ENCODE measurements at places on chromosomes 7 and 10. TPM values are rescaled to one million over a fixed set of nuclear protein-coding genes. Genes with fewer than 3 reads are reported as not detected.
A peak's percentile ranks its signal among the peaks of the same experiment; 100 is the strongest.

Gene DGKB
- polyA plus RNA-seq, result not detected

DNA sequence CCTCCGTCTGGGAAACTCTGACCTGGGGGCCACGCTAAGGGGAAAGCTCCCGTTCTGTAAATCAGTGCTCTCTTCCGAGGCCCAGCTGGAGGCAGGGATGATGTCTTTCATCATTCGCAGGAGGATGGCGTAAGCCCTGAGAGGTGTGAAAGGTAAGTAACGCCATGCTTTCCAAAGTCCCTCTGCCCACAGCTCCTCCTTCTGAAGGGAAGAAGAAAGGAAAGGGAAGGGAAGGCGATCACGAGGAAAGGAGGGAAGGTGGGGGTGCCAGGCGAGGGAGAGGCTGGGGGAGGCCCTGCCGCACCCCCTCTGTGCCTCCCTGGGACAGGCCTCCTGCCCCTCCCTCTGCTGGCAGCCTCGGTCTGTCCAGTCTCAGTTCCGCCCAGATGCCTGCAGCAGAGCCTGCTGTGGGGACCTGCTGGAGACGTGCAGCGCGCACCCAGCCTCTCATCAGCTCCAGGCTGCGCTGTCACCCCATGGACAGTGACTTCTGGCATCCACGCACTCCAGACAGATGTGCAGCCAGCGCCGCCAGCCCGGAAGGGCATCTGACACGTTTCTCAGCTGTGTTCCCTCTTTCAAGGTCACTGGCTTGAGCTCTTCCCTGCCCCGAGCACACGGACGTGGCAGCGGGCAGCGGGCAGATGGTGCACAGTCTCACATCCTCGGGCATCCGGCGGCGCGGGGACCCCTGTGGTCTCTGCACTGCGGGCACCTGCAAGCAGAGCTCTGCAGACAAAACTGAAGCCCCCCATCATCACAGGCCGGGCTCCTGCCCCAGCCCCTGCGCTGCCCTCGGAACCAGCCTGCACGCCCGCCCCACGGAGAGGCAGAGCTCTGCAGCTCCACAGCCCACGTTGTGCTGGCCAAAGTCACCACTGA is 60.6 kb downstream of the INSIG1 start:
- no peak for DNase-seq

Gene CNPY1
- polyA plus RNA-seq, result not detected

Gene CALN1
- not detected for polyA plus RNA-seq

DNA sequence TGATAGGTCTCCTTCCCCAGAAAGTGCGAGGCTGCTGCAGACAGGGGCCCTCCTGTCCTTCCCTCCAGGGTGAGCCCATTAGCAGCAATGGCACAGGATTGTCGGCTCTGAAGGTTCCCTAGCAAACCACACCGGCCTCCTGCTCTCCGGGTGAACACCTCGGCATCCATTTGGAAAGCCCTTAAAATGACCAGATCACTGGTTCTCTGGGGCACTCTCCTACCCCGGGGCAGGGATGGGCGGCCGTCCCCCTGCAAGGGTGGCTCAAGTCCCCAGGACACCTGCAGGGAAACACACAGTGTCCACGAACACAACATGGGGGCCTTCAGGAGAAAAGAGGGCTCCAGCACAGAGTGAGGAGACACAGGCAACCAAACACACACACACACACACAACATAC is 459.1 kb downstream of the PTPRN2 start:
- DNase-seq, result no peak

Gene BUB3
- polyA plus RNA-seq, result 255 TPM

- peak; percentile 31 for DNase-seq
Observed at GRCh38 chr10:17029581-17030271, 99.9 kb downstream of the CUBN start.

- DNase-seq, result no peak
Observed at GRCh38 chr10:88983206-88983605, 7.4 kb upstream of the FAS start.

GRCh38 chr10:113788604-113789083 is 37.2 kb downstream of the PLEKHS1 start:
- DNase-seq, result no peak

Gene LBX1
- not detected for polyA plus RNA-seq

DNA sequence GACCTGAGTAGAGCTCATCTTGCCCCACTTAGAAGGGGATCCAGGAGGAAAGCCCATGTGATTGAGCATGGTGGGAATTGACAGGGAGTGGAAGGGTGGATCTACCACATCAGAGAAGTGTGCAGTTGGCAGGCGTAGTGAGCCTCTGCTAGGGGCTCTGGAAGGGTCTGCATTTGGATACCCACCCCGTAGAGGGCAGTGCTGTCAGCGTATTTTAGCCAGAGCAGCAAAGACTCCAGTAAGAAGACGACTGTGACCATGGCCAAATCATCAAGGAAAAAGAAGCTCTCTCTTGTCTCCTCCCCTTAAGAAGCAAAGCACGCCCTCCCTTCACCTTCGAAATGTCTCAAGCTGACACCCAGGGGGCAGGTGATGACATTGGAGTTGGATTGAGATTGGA is 68.8 kb upstream of the INHBA start:
- DNase-seq, result no peak

GRCh38 chr7:68756986-68757495 is 841.2 kb upstream of the AUTS2 start:
- DNase-seq, result no peak

Gene WAPL
- polyA plus RNA-seq, result 49.5 TPM

DNA sequence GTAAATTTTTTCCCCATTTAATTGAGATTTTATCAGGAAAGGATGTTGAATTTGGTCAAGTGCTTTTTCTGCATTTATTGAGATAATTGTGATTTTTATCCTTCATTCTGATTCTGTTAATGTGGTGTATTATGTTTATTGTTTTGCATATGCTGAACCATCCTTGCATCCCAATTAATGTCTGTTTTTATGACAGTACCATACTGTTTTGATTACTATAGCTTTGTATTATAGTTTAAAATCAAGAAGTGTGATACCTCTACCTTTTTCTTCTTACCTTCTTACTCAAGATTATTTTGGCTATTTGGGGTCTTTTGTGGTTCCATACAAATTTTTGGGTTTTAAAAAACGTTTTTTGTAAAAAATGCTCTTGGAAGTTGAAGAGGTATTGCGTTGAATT is 357.2 kb downstream of the REEP3 start:
- DNase-seq, result no peak

DNA sequence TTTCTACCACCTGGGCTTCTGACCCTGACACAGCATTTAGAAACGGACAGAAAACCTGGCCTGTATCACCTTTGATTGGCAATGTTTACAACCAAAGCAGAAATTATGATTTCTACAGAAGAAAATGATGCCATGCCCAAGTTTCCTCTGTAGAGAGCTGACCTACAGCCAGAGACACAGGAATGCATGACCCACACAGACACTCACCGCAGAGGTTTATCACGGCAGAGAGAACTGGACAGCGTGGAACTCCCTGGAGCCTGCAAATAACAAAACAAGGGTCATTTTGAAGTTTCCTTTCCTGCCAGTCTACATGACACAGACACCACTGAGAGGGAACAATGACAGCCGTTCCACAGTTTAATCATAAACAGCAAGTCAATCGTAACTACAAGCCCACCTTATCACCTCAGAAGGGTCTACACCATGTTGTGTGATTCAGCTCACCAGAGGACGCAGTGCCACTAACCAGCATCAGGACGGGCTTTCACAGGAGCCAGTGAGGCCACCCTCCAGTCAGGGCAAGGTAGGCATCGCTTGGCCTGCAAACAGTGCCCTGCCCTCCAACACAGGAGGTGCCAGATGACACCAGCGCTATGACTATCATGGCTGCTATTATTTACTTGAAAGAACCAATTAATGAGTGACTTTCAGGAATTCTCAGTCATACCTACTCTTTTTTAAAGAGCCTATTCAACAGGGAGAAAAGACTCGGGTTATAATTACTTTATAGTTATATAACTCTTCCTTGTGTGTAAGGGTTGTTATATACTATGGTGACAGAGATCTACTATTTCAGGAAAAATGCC is 139.9 kb downstream of the TNS3 start:
- DNase-seq, result no peak

DNA sequence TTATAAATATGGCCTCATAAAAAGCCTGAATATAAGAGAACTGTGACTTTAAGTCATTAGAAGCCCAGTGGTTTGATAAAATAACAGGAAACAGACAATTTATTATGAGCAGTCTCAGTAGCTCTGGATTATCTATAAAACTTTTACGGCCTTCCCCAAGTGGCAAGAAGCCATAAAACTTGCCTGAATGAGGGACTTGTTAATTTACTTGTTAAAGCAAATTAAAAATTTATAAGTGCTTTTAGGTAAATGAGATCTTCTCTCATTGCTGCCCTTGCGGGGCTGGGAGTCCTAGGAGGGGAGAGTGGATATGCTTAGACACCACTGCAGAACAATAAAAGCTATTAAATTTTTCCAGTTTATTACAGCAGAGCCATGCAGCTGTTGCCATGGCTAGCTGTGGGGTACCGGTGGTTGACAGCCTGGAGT is 499.9 kb downstream of the AUTS2 start:
- DNase-seq, result no peak

GRCh38 chr7:4693749-4694148 is 11.7 kb downstream of the FOXK1 start:
- DNase-seq, result no peak

- DNase-seq, result no peak
Observed at GRCh38 chr10:78194539-78195402, 161.1 kb downstream of the RPS24 start.

Gene PYROXD2
- 5.6 TPM for polyA plus RNA-seq

- no peak for DNase-seq
Observed at GRCh38 chr7:17774248-17774647, 166.0 kb downstream of the SNX13 start.

GRCh38 chr7:37832194-37832593 is 16.2 kb upstream of the NME8 start:
- DNase-seq, result no peak

- DNase-seq, result no peak
Observed at GRCh38 chr7:70459546-70459945, 672.4 kb upstream of the GALNT17 start.

GRCh38 chr7:151494298-151495284 is 25.1 kb downstream of the RHEB start:
- DNase-seq, result no peak

GRCh38 chr10:50512214-50512595 is 111.6 kb downstream of the SGMS1 start:
- DNase-seq, result no peak

DNA sequence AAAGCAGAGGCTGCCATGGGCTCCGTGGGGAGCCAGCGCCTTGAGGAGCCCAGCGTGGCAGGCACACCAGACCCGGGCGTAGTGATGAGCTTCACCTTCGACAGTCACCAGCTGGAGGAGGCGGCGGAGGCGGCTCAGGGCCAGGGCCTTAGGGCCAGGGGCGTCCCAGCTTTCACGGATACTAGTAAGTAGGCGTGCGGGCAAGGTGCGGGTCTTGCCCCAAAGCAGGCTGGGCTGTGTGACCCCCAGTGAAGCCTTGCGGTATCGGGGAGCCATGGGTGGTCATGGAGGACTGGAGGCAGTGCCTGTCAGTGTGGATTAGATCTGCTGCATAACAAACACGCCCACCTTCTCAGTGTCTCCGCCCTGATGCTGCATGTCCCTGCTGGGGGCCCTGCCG is 5.1 kb downstream of the SLC29A4 start:
- no peak for DNase-seq

Gene ELMO1
- polyA plus RNA-seq, result 63.6 TPM

Gene ZNF479
- polyA plus RNA-seq, result not detected

Gene HIPK2
- 8.5 TPM for polyA plus RNA-seq

Gene PTPN20
- polyA plus RNA-seq, result 0.57 TPM

DNA sequence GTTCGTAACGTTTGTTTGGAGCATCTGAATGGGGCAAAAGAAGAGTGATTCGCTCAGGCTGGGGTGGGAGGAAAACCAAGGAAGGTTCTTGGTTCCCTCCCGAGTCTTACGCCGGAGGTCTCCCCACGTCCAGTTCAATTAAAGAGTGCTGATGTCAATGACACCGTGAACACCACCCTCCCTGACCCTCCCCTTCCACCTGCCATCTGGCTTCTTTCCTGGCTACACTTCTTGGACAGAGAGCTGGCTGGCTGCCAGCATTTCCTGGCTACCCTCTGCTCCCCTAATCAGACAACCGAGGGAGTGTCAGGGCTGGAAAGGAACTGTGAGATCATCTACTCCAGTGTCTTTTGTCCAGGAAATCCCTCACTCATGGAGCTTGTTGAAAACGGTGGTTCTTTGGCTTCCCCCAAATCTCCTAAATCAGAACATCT is 24.1 kb upstream of the FFAR4 start:
- DNase-seq, result no peak

DNA sequence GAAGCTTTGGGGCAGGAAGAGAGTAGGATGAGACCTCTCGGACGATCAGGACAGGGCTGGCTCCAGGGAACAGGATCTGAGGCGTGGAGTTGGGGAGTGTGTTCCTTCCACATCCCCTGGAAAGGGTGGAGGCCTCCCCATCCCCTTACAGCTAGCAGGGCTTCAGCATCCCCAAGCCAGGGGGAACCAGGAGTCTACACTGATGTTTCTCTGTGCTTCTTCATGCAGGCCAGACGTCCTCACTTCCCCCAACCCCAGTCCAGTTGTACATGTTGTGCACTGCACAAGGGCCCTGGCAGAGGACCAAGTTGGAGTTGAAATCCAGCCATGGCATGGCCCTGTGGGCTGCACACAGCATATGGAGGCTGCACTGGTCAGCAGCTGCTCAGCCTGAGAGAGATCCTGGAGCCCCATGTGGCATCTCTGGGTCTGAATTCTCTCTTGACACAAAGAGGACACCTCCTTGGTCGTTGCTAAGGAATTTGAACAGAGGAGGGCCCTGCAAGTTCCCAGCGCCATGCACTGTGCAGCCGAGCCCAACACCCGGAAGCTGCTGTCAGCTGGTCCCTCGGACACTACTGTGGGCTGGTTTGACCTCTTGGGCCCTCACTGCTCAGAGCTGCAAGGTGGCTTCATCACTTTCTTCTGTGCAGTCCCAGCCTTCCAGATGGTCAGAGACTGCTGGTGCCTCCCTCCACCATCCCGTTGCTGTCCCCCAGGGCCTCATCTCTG is 181.1 kb downstream of the DNAJB6 start:
- DNase-seq, result no peak
